ENCODE measurements at places on chromosomes 12 and 14.
A peak's percentile ranks its signal among the peaks of the same experiment; 100 is the strongest.

DNA sequence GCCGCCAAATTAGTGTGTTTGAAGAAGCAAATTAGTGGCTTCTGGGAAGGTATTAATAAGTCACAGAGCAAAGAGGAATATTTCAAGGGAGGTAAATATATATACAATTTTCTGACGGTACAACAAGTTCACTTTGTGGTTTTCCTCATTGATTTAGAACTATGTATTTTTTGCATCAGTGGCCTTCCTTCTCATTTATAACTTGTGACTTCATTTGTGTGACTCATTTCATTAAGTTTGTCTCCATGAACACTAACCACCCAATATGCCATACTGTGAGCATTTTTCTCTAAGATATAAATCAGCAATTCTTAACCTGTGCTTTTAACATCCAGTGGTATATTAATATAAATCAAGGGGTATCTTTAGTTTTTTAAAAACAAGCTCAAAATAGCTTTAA is 29.3 kb upstream of the ARHGAP5 start:
- no peak for DNase-seq

DNA sequence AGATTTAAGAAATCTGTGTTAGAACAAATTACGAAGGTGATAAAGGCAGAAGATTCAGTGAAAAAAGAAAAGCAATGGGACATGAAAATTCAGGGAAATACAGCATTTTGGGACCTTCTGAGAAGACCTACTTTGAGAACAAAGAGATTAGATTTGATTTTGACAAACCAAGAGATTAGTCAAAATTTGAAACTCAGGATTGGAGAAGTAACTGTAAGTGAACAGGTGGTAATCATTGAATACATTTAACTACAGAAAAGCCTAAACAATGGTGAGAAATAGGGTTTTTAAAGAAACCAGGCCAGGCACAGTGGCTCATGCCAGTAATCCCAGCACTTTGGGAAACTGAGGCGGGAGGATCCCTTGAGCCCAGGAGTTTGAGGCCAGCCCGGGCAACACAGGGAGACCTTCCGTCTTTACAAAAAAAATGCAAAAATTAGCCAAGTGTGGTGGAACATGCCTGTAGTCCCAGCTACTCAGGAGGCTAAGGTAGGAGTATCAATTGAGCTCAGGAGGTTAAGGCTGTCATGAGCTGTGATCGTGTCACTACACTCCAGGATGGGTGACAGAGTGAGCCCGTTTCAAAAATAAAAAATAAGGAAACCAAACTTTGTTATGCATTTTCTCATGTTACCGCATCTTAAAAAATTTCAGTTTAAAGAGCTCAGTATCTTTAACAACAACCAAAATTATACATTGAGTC is 8.9 kb upstream of the SAV1 start:
- no peak for DNase-seq

DNA sequence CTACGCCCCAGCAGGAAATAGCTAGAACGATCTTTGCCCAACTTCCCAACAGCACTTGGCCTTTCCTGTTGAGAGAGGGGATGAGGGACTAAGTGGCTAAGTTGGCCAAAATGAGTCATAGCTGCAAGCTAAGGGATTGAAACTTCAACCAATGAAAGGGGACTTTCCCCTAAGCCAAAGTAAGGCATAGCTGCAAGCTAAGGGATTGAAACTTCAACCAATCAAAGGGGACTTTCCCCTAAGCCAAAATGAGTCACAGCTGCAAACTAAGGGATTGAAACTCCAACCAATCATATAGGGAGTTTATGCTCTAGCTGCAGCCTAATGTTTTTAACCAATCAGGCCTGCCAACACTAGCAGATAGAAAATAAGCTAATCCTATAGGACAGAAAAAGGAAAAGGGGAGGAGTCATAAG is 100.5 kb upstream of the SSTR1 start:
- no peak for DNase-seq

- DNase-seq, result no peak
These were observed 131.0 kb downstream of the TTC8 start for GRCh38 chr14:88955455-88955854.

DNA sequence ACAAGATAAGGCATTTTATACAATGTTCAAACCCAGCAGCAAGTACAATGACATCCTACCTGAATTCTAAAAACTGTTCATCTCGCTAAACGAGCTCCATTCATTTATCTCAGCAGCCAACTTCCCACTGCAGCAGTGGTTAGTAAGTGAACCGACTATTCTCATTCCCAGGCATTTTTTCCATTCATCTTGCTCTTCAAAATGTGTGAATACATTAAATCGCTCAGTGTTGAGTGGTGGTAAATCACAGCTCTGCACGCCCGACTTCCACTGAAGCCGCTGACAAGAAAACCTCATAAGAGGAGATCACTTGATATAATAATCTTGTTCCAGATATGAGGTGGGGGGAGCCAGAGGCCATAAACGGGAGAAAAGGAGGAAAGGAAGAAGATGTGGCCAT is 746.2 kb upstream of the USP15 start:
- DNase-seq, result no peak

- DNase-seq, result no peak
These were observed 26.4 kb downstream of the SCFD1 start for GRCh38 chr14:30648471-30648870.

GRCh38 chr14:56715938-56716337 is 94.3 kb downstream of the OTX2 start:
- DNase-seq, result no peak

DNA sequence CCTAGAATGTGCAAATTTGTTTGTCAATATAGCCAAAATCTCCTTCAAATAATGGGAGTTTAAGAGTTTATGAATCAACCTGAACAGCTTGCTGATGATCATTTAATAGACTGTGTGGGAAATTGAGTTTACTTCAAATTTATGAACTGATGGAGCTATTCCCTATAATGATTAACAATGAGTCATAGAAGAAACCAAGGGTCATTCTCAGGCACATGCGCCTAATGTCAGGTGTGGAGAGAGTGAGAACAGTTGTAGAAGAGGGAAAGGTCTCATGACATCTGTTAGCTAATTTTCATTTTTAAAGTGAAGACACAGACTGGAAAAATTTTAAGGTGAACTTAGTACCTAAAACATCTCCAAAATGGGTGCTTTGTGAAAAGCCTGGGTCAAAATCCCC is 191.8 kb downstream of the BMP4 start:
- DNase-seq, result no peak

DNA sequence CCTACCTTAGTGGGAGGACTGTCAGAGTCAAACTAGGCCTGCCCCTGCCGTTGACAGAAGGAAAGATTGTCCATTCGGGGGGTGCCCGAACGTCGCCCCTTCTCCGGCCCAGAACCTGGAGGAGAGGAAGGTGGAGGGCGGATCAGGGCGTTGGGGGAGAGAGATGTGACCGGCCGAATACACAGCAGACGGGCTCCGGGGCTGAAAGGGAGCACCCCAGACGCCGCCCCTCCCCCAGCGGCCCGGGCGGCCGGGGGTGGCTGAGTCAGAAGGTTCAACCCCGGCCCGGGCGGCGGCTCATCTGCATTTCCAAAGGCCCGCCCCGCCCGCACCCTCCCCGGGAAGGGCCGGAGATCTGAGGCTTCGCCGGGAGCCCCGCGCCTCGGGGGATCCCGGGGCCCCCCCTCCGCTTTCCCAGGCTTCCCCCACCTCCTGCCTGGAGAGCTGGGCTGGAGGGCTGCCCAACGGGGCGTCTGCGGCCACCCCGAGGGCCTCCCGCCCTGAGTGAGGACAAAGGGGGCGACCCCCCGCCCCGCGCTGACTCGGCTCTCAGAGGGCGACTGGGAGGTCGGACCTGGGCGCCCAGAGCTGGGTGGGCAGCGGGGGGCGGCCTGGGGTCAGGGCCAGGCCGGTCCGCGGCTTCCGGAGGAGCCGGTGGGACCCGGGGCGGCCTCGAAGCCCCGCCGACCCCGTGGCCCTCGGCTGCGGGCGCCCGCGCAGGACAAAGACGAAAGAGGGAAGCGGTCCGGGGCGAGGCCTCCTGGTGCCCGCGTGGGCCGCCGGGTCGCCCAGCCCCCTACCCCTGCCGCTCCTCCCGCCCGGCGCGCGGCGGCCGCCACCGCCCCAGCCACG is 3.7 kb upstream of the SETD1B start:
- peak; percentile 78 for DNase-seq

GRCh38 chr14:65803885-65804284 is 391.4 kb downstream of the FUT8 start:
- DNase-seq, result no peak

- no peak for DNase-seq
These were observed 153.9 kb downstream of the ACSS3 start for GRCh38 chr12:81231574-81232368.

GRCh38 chr12:124282287-124282686 is 12.6 kb upstream of the RFLNA start:
- no peak for DNase-seq

GRCh38 chr12:107328442-107329133 is 235.2 kb upstream of the CRY1 start:
- DNase-seq, result no peak

DNA sequence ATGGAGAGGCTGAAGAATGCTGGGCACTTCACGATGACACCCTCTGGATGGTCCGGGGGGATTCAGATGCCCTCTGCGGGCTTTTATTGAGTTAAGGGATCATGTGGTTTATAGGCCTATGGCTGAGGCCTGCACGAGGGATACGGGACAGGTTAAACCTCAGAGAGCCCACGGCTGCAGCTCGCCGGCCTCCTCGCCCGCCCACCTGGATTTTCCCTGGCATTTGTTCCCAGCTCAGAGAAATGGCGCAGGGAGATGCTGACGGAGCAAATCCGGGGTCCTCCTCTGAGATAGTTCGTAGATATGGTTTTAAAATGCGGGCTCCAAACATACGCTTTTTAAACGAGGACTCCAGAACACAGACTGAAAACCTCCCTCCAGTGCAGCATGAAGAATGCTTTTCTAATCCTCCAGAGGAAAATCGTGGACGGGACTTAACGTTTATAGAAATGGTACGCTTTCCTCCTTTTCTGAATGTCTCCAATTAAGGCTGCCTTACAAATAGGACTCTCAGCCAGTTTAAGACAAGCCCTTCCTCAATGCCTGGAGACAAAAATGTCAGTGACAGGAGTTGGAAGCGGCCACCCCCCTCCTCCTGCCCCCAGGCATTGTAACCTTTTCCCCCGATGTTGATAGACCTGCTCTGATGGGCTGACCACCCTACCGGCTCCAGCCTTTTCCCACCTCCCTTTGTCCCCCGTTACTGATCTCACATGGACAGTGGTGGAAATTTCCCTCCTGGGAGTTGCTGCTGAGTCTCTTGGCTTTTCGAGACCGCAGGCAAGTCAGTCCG is 16.6 kb downstream of the CCND2 start:
- no peak for DNase-seq

GRCh38 chr12:76636121-76636692 is 76.6 kb upstream of the OSBPL8 start:
- DNase-seq, result no peak

GRCh38 chr12:49503674-49504180 is 35.1 kb upstream of the KCNH3 start:
- no peak for DNase-seq

GRCh38 chr12:107560165-107560898 is 125.3 kb upstream of the PWP1 start:
- no peak for DNase-seq

DNA sequence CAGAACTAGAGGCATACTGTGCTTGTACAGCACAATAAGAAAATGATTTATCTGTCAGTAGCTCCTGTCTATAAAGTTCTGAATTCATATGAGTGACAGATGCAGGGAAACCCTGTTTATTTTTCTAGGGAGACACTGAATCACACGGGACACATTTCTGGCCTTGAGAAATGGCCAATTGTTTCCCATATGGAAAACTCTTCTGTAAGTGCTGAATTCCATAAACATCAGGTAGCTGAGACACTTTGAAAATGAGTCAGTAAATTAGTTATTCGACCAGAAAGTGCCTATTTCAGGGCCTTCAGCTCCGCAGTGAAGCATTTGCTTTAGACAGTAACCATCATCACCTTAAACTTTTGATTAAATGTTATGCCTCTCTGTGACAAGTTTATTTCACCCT is 184.4 kb downstream of the TMEM132D start:
- no peak for DNase-seq

- peak; percentile 46 for DNase-seq
These were observed 26.5 kb downstream of the NUAK1 start for GRCh38 chr12:106112145-106112821.

- no peak for DNase-seq
These were observed 401.4 kb downstream of the ZFP36L1 start for GRCh38 chr14:68391311-68392014.

DNA sequence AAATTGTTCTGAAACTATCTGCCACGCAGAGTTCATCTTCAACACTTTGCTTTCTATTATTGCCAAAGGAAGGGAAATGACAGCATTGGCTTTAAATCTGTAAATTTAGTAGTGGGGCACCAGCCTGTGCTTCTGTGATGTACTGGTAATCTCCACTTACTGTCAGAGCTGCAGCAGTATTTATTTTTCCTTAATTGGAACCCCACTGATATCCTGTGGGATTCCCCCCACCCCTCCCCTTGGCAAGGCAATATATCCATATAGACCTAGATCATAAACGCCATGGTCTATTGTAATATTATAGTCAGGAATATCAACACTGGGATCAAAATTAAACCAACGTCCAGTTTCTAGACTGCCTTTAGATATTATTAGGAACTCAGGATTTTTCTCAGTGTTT is 96.7 kb downstream of the RMST start:
- no peak for DNase-seq

DNA sequence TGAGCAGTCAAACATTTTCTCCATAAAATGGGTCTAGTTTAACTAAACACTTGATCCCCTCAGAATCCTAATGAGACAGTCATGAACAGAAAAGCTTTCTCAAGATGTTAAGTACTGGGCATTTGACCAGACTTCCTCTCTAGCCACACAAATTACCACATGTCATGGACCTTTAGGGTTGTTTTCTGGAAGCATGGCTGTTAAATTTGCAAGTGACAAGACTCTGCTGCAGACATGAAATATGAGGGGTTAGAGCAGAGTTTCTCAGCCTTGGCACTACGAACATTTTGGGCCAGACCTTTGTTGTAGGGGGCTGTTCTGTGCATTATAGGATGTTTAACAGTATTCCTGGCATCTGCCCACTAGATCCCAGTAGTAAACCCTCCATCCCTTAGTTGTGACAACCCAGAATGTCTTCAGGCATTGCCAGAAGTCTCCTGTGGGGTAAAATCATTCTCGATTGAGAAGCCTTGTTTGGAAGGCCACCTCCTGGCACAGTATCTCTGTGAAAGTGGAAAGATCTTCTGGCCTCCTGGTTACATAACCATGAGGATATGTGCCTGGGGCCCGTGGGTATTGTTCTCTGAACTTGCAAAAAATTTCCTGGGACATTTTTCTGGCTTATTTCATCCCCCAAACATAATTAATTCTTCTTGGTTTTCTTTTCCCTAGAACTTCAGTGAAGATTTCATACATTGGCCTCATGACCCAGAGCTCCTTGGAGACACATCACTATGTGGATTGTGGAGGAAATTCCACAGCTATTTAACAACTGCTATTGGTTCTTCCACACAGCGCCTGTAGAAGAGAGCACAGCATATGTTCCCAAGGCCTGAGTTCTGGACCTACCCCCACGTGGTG is 4.3 kb downstream of the TMEM106C start:
- no peak for DNase-seq

DNA sequence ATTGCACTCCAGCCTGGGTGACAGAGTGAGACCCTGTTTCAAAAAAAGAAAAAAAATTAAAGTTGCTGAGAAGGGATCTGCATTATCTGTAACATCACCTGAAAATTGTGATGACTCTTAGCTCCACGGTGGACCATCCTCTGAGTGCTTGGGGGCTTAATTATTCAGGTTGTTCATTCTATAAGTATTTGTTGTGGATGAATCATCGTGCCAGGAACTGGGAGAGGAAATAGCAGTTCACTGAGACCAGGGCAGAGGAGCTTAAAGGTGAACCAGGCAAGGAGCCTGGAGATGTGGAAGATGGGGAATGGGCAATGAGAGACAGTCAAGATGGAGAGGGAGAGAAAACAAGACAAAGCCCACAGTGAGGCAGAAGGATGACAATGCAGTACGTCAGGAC is 25.5 kb upstream of the GSC start:
- DNase-seq, result no peak

Data from NCI-H1105 (cell line).